CD4-positive, alpha-beta T cell treated with Interleukin-10 for 1 hour (primary cell): ENCODE measurements at places on chromosomes 16 and 17.

GRCh38 chr16:9484426-9484825, 393.0 kb downstream of the HAPSTR1 start:
- DNase-seq, result no peak

- DNase-seq, result no peak
Observed at GRCh38 chr17:34650051-34650750, 70.8 kb downstream of the TMEM132E start.

- no peak for DNase-seq
Observed at GRCh38 chr16:78998879-78999278, 601.7 kb downstream of the MAF start.

DNA sequence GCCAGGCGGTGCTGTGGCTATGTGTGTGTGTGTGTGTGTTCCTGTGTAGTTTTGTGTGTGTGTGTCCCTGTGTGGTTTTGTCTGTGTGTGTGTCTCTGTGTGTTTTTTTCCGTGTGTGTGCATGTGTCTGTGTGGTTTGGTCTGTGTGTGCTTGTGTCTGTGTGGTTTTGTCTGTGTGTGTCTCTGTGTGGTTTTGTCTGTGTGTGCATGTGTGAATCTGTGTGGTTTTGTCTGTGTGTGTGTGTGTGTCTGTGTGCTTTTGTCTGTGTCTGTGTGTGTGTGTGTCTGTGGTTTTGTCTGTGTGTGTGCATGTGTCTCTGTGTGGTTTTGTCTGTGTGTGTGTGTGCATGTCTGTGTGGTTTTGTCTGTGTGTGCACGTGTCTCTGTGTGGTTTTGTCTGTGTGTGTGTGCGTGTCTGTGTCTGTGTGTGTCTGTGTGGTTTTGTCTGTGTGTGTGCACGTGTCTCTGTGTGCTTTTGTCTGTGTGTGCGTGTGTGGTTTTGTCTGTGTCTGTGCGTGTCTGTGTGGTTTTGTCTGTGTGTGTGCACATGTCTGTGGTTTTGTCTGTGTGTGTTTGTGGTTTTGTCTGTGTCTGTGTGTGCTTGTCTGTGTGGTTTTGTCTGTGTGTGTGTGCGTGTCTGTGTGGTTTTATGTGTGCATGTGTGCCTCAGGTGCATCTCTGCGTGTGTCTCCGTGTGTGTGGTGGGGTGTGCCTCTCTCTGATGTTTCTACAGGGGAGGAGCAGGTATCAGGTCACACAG, 62.3 kb downstream of the ZDHHC7 start:
- DNase-seq, result peak; percentile 18

DNA sequence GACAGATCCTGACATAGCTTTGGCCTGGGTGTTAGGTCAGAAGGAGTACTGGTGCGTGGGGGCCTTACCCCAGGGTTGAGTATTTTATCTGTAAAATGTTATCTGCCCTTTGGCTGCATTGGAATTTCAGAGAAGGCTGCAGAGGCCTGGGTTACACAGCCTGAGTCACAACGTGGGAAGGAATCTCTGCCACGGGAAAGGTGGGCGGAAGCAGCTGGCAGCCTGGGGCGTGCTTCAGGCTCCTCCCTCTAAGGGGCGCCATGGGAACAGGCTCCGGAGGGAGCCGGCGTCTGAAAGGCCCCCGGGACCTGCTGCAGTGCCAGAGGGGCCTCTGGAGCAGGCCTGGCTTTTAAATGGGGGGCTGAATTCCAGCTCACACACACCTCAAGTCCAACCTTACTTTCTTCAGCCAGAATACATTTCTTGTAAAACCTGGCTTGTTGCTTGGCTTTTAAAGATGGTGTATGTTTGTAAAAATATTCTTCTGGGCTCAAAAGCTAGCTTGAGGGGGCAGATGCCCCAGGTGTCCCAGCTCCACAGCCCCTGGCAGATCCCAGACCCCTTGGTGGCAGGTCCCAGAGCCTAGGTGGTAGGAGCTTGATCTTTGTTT, 142.2 kb downstream of the RAB11FIP4 start:
- peak; percentile 7 for DNase-seq

- no peak for DNase-seq
Observed at GRCh38 chr17:73508057-73508930, 136.0 kb downstream of the SDK2 start.

DNA sequence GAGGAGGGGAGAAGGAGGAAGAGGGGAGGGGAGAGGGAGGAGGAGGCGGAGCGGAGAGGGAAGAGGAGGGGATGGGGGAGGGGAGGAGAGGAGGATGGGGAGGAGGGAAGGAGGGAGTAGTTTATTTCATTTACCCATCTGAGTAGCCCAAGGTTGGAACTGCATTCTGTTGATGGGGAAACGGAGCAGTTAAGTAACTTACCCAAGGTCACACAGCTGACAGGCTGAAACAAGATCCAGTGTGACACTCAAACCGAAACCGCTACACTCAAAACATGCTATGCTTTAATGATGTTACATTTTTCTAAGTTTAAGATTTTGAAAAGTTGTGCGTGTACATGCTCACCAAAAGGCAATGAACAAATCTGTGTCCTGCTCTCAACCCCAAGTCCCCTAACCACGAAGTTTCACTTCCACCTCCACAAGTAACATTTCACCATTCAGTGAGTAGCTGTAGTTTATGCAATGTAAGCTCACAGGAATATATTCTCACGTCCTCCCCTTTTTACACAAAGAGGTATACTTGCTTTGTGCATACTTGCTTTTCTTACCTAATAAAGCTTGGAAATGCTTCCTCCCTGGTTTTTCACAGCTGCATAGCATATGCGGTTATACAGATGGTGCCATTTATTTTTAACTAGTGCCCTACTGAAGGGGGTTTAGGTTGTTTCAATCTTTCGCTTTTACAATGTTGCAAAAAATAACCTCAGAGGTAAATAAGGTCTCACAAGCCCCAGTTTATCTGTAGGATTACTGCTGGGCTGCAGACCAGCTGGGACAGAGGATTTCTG, 275.3 kb downstream of the PARN start:
- DNase-seq, result peak; percentile 22

- DNase-seq, result no peak
Observed at GRCh38 chr16:49493836-49494235, 120.2 kb downstream of the C16orf78 start.

GRCh38 chr16:13242201-13242600, 340.8 kb downstream of the SHISA9 start:
- DNase-seq, result no peak

GRCh38 chr16:67198238-67198734, 645 bp upstream of the ELMO3 start:
- peak; percentile 38 for DNase-seq

DNA sequence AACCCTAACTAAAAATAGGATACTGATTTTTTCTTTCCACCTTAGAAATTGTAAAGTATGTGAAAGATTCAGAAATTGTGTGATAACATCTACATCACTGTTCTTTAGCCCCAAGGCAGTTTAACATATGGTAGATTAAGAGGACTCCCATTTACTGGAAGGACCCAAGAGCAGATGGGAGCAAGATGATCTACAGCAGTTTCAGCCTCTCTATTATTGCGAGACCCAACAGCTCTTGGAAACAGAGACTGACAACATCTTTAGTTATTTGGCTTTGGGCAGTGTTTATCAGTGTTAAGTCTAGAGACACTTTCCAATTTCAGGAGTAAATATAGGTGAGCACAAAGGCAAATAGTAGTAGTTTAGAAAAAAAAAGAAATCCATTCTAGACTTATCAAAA, 124.9 kb upstream of the CORO6 start:
- DNase-seq, result no peak

DNA sequence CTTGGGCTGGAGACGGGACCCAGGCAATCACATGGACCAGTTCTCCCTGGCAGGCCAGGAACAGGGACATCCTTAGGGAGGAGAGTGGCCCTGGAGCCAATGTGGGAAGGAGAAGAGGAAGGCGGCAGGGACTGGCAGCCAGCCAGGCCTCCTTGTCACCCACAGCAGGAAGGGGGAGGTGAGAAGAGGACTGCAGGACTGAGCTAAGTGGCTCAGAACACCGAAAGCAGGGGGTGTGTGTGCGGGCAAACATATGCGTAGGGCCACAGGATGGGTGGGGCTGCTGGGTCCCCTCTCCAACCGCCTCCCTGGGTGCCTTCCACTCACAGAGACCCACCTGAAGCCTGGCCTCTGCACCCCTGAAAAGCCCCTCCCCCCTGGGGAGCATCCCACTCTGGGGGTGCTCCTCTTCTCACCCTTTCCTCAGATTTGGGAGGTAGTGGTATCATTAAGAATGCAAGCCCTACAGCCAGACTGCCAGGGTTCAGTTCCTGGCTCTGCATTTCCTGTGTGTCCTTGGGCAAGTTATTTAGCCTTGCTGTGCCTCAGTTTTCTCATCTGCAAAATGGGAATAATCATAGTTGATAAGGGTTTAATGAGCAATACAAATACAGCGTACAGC, 8.1 kb downstream of the PNMT start:
- DNase-seq, result peak; percentile 72

GRCh38 chr16:10865991-10866966, 10.7 kb upstream of the CIITA start:
- DNase-seq, result no peak

- DNase-seq, result no peak
Observed at GRCh38 chr17:36059406-36059805, 4.7 kb upstream of the CCL18 start.

DNA sequence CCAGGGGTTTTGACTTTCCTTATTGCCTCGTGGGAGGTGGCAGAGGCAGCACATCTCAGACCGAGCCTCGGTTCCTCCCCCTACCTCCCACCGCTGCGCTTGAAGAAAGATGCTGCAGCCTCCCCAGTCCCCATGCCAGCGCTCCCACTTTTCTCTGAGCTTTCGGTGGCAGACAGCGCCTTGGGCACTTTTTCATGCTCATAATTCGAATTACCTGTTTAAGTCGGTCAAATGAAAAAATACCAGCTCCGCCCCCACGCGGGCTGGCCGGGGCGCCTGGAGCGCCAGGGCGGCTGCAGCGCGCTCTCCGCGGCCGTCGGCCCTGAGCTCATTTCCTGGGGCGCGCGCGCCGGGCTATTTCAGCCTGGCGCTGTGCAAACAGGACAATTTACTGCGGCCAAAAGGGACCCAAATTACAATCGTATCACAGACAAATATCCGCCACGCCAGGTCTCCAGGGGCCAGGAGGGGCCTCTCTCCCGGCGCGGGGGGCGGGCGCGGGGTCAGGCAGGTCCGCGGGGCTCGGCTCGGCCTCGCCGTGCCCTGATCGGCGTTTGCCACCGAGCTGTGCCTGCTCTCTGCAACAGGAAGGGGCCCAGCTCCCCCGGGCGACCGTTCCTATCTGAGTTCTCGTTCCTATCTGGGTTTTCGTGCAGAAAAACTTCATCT, 45.0 kb downstream of the SOST start:
- DNase-seq, result no peak

GRCh38 chr17:58691701-58692238, at the start of gene TEX14:
Gene TEX14 (minus strand): TSS chr17:58692045. CDS start chr17:58652001, 40,044 bp downstream.
- DNase-seq, result no peak

DNA sequence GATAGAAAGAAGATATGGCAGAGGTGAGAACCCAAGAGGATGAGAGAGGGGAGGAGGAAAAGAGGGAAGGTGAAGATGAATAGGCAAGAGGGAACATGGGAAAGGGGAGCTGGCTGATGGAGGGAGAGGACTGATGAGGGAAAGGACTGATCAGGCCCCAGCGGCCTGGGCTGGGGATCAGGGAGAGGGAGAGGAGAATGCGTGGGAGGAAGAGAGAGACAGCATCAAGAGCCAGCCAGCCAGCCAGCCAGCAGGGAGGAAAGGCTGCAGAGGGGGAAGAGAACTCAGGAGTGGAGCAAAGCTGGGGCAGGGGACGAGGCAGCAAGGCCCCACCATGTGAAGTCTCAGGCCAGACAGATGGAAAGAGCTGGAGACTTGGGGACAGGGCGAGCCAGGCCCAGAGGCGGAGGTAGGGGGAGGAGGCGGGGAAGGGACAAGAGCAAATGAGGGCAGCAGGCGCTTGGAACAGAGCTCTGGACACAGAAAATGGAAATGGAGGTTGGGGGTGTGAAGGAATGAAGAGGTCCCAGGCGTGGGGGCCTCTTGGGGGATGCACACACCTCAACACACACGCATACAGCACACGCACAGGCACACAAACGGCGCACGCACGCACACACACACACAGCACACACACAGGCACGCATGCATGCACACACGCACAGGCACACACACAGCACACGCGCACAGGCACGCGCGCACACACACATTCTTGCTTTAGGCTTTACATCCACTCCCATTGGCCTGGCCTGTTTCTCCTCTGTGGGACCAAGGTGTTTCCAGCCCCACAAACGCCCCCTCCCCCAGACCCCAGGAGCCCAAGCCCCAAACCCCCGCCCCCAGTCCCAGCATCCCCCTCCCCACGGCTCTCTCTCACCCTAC, 12.3 kb downstream of the DLG4 start:
- no peak for DNase-seq

DNA sequence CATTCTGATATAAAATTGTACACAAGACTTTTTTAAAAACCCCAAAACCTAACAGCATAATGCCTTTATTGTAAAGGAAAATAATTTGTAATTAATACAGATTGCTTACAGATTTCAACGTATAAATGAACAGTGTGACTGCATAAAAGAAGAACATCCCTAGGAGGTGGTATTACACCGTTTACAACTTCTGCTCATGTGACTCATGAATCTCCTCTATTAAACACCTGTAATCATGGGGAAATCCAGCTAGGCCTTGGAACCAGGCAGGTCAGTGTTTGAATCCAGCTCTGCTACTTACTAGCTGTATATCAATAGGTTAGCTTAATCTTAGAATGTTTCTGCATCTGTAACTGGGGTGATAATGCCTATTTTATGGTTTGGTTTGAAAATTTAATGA, 15.2 kb downstream of the RABEP1 start:
- no peak for DNase-seq

DNA sequence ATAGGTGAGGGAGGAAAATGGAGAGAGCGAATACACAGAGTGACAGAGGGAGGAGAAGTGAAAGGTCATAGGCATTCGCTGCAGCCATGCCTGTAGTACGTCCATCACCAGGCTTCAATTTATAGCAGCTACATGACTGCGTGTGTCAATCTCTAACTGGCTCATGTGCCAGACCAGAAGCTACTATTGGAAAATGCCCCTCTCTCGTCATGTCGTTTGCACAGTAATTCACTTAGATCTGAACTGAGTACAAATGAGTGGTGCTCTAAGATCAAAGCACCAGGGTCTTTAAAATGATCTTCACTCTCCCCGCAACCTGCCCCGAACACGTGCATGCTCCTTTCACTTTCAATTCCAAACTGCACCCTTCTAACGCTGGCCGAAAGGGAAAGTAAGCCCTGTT, 51.3 kb downstream of the ADCY9 start:
- peak; percentile 61 for DNase-seq
